ENCODE measurements at places on chromosomes 5 and 9. TPM values are rescaled to one million over a fixed set of nuclear protein-coding genes. Genes with fewer than 3 reads are reported as not detected.

The RLN1 gene
- 0.26 TPM for total RNA-seq

The DNLZ gene
- 14.5 TPM for total RNA-seq

The IFNE gene
- total RNA-seq: 12.4 TPM

The TAL2 gene
- total RNA-seq: not detected

The DCP2 gene
- 24.0 TPM for total RNA-seq

The NXNL2 gene
- total RNA-seq: 0.26 TPM

The SH3RF2 gene
- 6.3 TPM for total RNA-seq

The BAAT gene
- total RNA-seq: 0.26 TPM

DNA sequence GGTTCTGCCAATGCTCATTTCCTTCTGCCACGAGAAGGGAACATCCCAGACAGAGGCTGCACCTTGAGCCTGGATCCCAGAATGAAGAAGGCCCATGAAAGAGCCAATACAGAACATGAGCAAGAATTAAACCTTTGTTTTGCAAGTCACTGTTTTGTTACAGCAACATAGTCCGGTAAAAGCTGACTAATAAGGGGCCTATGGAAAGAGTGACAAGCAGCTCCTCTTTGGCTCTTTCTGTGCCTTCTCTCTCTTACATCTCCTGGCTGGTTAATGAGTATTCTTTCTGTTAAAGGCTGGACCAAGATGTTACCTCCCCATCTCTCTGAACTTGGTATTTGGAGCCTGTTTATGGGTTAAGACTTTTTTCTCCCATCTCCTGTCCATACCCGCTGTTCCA, 10.8 kb downstream of the GFRA3 start:
- DNase-seq: no peak

DNA sequence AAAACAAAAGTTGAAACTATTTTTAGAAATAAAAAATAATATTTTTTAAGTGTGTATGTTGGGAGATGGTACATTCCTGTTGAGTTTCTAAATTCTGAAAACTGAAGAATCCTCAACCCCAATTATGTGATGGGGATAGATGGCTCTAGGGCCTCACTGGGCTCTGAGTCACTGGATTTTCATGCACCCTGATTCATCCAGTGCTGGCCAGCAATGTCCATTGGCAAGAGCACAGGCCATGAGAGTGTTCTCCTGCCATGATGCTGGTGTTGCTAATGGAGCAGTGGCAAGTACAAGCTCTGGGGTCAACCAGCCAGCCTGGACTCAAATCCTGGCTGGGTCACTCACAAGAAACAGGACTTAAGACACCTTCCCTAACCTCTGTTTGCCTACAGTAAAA, 23.3 kb downstream of the SMIM23 start:
- peak; percentile 33 for DNase-seq

- DNase-seq: no peak
These were observed 44.1 kb downstream of the TJP2 start for GRCh38 chr9:69218166-69218565.

DNA sequence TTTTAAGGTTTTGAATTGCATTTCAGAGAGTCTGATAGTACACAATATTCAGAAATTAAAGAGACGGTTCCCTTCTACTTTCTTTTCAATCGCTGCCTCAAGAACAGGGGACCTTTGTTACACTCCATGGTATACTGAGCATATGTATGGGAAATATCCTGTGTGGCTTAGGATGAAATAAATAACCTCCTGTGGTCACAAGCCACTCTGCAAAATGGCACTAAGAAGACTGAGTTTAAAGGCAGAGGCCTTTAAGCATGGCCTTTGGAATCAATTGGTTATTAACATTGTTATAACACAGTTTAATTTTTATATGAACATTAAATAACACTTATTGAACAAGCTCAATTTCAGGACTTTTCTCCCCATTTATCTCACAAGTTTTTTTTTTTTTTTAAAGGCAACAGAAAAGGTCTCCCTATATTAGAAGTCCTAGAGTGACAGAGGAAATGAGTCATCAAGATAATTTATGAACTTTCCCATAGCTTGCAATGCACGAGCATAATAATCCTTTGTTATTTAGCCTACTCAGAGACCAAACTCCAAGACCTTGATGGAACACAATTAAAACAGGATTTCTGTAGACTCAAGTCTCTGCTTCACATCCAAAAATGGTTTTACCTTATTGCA, 341.9 kb downstream of the TMEM167A start:
- DNase-seq: peak; percentile 50

DNA sequence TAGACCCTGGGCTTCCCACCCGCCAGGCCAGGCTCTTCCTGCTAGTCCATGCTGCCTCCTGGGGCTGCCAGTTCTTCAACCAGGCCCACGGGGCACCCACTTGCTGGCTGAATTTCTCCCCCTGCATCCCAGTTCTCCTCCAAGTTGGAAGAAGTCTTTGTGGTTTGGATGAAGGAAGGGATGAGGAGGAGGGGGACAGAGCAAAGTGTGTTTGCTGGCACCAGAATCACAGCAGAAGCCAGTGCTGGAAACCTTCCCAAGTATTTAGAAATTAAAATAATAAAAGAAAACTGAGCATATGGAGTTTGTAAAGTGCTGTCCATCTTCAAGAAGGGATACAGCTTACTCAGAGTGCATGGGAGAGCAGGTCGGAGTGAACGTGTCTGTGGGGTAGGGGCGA, 19.4 kb upstream of the UNC5A start:
- DNase-seq: no peak

DNA sequence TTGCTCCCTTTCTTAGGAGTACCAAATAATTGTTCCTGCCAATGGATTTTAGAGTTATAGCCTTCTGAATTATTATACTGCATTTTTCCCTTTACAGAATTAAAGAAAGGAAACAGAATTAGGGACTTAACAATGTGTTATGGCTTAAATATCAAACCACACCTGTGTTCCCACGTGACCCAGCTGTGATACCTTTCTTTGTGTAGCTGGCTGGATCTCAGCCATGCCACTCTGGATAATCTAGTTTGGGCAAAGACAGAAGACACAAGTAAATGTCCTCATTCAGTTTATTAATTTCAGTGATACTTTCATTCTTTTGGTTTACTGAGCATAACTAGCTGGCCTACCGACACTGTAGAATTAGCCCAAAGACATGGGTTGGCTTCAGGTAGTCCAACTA, 417.2 kb upstream of the ADAMTS16 start:
- no peak for DNase-seq

DNA sequence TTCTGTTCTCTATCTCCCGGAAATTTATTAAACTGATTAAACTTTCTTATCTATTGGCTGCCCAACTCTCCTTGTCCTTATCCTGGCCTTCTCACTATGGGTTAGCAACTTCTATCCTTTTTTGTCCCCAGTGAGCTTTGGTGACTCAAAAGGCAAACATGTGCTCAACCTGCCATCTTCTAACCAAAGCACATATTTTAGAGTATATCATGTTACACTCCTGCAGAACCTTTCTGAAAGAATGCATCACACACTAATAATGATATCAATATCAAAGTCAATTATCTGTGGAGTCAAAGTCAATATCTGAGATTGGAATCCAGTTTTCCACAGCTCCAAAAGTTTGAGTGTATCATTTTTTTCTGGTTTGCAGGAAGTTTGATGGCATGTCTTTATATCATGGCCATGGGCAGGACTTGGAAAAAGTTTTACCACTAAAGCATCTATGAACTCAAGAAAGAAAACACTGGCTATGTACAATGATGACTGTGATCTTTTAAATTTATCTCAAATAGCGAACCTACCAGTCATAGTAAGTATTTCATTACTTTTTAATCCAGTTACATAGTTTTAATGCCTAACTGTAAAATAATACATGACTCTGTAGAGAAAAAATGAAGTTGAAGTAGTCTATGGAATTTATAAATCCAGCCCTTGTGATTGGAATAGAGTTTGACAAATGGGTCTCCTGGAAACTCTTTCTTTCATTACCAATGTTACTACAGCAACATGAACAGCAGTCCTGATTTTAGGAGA, 166.8 kb downstream of the DROSHA start:
- peak; percentile 10 for DNase-seq

- no peak for DNase-seq
These were observed 13.6 kb downstream of the ITGA1 start for GRCh38 chr5:52801329-52801728.

DNA sequence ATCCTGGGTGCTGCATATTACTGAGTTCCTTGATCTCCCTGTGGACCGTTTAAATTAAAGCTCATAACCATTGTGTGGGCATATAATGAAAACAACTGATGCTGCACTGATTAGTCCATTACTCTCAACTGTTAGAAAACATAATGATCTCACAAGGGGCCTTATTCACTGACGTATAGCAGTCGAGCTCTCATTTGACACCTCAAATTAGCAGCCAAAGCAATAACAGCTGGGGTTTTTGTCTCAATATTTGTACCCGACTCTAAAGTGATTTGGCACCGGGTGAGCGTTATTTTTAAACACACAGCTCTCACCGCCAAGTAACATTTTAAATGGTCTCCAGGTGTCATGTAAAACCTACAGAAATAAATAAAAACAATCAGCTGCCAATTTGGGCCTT, 252.2 kb upstream of the PANK3 start:
- DNase-seq: no peak

DNA sequence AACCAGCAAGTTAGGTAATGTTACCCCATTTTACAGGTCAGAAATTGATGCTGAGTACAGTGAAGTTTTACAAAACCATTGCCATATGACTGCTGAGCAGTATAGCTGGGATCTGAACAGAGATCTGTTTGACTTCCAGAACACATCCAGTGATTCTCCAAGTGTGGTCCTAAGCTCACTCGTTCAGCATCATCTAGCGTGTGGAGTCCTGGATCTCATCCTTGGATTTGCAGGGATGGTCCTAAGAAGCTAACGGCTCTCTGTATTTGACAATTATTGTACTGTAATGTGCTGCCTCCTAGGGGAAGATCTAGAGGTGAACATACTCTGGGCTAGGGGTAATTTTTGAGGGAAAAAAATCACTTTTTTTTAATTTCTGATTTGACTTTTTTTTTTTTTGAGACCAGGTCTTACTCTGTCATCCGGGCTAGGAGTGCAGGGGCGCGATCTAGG, 1.4 kb downstream of the SLC26A2 start:
- DNase-seq: peak; percentile 61

GRCh38 chr5:155983954-155984353, 343.0 kb upstream of the SGCD start:
- DNase-seq: peak; percentile 1

GRCh38 chr9:4130166-4130565, 169.7 kb downstream of the GLIS3 start:
- DNase-seq: no peak

- DNase-seq: no peak
These were observed 26.0 kb downstream of the ZCCHC7 start for GRCh38 chr9:37146410-37146809.
